ENCODE measurements at places on chromosomes 4 and X. TPM values are rescaled to one million over a fixed set of nuclear protein-coding genes. Genes with fewer than 3 reads are reported as not detected.

XG gene
- total RNA-seq: not detected

INTU gene
- 2.6 TPM for total RNA-seq

DNAAF6 gene
- not detected for total RNA-seq

LSM6 gene
- total RNA-seq: 51.4 TPM

PPP1R2C gene
- total RNA-seq: not detected

KDR gene
- total RNA-seq: under 0.01 TPM

CLDN34 gene
- 0.29 TPM for total RNA-seq

SH3BGRL gene
- total RNA-seq: 122 TPM

POF1B gene
- not detected for total RNA-seq

HMX1 gene
- not detected for total RNA-seq

CYLC1 gene
- not detected for total RNA-seq

OTOP1 gene
- total RNA-seq: not detected

MSANTD1 gene
- 0.12 TPM for total RNA-seq

TRPC5OS gene
- not detected for total RNA-seq

SPANXD gene
- 7.6 TPM for total RNA-seq

CBLL2 gene
- total RNA-seq: not detected

LUZP4 gene
- not detected for total RNA-seq

CENPVL2 gene
- not detected for total RNA-seq

TIMM17B gene
- total RNA-seq: 106 TPM

STPG2 gene
- not detected for total RNA-seq

PASD1 gene
- not detected for total RNA-seq

WDR1 gene
- 180 TPM for total RNA-seq

ART3 gene
- total RNA-seq: not detected

FGB gene
- total RNA-seq: not detected

DRP2 gene
- 0.12 TPM for total RNA-seq

ZNF718 gene
- total RNA-seq: 3.6 TPM

ING2 gene
- 11.8 TPM for total RNA-seq

VCX2 gene
- not detected for total RNA-seq

DUX4 gene
- not detected for total RNA-seq

NLRP2B gene
- not detected for total RNA-seq

TRIM61 gene
- total RNA-seq: not detected

CTAG1A gene
- not detected for total RNA-seq

PSAPL1 gene
- total RNA-seq: not detected

CENPVL1 gene
- total RNA-seq: not detected

TMEM271 gene
- not detected for total RNA-seq

RAB9A gene
- 33.4 TPM for total RNA-seq

PAGE5 gene
- total RNA-seq: 41.0 TPM

RNF150 gene
- total RNA-seq: 0.68 TPM

ADH1C gene
- 0.48 TPM for total RNA-seq

PDLIM5 gene
- total RNA-seq: 55.9 TPM

MAGEE2 gene
- 0.12 TPM for total RNA-seq

MED12 gene
- total RNA-seq: 19.3 TPM

CHRDL1 gene
- 35.4 TPM for total RNA-seq

NUDT10 gene
- total RNA-seq: 0.96 TPM

POU3F4 gene
- not detected for total RNA-seq

ASB12 gene
- not detected for total RNA-seq

HTN3 gene
- total RNA-seq: 0.98 TPM

FABP2 gene
- total RNA-seq: not detected

HS6ST2 gene
- total RNA-seq: not detected

USO1 gene
- total RNA-seq: 45.9 TPM

MAGED4 gene
- 1.2 TPM for total RNA-seq

CXXC4 gene
- not detected for total RNA-seq

GAB3 gene
- under 0.01 TPM for total RNA-seq

L1CAM gene
- 58.9 TPM for total RNA-seq

COX7B2 gene
- total RNA-seq: not detected

PDE6B gene
- not detected for total RNA-seq

VEGFC gene
- total RNA-seq: 58.6 TPM

RWDD4 gene
- total RNA-seq: 31.4 TPM

HS3ST1 gene
- total RNA-seq: not detected

Data from RPMI7951 (cell line).